CD14-positive monocyte (primary cell): ENCODE measurements at places on chromosomes 4 and X.
A peak's percentile ranks its signal among the peaks of the same experiment; 100 is the strongest.

DNA sequence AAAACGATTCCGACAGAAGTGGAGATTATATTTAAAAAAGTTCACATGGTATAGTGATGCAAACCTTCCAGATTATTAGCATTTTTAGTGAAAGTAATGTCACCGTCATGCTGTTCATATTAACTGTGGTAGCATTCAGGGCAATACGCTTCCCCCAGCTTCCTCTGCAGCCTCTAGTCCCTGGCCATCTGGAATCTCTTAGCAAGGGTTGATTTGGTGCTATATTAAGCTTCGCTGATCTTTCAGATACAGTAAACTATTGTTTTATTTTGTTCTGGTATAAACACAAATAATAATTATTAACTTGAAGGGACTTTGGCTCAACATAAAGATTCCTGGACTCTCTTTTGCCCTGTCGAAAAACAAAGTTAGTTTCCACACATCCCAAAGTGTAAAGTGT, 1080.5 kb upstream of the TENM3 start:
- no peak for DNase-seq

DNA sequence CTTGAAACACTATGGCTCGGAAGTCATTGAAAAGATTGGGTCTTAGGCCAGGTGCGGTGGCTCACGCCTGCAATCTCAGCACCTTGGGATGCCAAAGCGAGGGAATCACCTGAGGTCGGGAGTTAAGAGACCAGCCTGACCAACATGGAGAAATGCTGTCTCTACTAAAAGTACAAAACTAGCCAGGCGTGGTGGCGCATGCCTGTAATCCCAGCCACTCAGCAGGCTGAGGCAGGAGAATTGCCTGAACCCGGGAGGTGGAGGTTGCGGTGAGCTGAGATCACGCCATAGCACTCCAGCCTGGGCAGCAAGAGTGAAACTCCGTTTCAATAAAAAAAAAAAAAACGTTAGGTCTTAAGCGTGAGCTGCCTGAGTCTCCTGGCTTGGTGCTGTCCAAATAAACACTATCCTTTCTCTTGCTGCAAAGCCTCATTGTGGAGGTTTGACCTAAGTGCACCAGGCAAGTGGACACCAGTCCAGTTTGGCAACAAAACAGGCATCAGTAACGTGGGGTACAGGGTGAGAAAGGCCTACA, 185.9 kb downstream of the DHRSX start:
- DNase-seq = no peak

DNA sequence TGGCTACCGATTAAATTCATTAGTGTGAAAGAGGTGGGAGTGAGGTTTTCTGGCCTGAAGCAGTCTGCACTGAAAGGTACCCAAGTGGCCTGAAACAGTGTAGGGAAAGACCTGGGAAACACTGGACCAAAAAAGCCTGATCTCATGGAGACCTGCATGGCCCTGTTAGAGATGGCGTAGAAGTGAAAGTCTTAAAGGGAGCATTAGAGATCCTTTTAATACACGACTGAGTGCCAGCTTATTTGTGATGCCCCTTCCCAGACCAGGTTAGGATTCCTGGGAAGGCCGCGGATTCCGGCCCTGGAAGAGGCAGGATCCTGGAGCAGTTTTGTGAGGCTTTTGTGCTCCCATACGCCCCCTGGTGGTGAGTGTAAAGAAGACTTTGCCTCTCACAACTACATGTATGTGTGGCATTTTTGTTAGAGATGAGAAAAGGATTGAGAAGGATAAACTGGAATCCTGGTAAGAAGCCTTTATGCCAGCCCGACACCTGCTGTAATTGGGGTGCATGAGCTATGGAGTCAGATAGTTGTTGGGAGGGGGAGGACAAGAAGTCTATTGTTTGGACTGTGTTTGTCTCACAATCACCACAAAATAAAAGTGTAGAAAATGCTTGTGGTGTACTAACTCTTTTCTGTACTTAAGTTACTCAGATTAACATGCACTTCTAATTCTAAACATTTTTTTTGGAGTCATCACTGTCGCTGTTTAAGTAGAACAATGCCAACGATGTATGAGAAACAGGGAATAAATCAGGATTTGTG, 54.0 kb downstream of the JADE1 start:
- peak; percentile 46 for DNase-seq

- no peak for DNase-seq
Measured at GRCh38 chr4:81850701-81851100, 379.0 kb upstream of the RASGEF1B start.

DNA sequence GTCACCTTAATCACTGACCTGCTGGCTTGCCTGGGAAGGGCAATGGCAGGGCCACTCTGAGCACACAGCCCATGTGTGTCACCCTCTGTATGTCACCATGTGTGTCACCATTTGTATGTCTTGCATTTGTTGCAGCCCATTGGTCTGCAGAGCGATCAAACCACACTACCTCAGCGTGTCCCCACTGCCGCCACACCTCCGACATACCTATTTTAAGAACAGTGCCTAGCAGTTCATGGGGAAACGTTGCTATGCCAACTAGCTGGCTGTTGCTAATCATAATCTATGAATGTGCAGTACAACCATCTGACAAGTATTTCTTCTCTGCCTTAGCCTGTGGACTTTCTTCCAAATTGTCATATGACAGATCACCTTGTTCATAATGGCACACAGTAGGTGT, 8.0 kb upstream of the CRMP1 start:
- DNase-seq = no peak

DNA sequence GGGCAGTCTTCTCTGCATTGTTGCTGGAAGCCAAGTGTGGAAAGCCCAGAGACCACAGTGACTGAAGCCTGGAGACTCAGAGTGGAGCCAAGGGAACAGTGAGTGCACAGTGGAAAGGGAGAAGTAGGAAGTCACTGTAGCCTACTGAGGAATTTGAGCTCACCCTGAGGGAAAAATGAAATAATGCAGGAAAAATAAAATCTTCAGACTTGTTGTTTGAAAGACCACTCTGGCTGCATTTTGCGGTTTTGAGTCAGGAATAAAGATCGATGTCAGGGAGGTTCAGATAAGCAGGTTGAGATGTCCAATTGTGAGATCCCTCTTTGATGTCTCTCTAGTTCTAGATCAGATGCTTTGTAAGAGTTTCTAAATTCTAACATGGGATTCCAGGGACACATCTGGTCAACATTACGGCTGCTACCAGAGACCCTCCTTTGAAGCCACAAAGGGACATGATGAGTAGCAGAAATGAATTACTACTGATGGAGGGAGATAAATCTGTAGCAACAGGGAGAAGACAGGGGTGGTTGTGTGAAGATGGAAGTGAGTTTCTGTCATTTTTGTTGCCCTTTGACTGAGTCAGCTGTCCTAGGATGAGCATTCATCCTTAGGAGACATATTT, 8.4 kb downstream of the ADH4 start:
- DNase-seq = no peak

DNA sequence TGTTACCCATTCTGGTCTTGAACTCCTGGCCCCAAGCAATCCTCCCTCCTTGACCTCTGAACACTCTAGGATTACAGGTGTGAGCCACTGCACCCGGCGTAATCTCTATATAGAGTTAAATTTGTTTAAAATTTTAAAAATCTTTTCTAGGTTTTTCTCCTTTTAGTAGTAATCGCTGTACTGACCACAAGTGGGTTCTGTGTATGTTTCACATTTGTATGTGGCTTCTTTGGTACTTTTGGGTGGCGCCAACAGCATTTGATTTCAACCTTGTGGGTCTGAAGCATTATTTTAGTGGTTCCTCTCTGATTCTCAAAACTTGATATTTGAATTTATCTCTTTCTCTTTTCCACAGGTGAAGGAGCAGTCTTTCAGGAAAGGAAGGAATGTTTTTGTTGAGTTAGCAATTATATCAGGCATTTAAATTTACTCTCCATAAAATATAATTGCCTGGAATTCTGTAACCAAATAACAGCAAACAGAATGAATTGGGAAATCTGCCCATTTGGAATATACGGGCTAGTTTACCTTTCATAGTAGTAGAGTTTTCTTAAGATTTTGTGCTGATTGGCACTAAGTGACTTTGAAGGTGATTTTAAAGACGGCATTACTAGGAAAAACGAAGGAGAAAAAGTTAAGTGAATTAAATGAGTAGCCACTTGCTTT, 29.5 kb downstream of the ARHGAP10 start:
- DNase-seq = no peak

- no peak for DNase-seq
Measured at GRCh38 chr4:175560604-175561003, 251.5 kb downstream of the GPM6A start.

GRCh38 chrX:136999024-136999423, 34.8 kb downstream of the GPR101 start:
- no peak for DNase-seq

DNA sequence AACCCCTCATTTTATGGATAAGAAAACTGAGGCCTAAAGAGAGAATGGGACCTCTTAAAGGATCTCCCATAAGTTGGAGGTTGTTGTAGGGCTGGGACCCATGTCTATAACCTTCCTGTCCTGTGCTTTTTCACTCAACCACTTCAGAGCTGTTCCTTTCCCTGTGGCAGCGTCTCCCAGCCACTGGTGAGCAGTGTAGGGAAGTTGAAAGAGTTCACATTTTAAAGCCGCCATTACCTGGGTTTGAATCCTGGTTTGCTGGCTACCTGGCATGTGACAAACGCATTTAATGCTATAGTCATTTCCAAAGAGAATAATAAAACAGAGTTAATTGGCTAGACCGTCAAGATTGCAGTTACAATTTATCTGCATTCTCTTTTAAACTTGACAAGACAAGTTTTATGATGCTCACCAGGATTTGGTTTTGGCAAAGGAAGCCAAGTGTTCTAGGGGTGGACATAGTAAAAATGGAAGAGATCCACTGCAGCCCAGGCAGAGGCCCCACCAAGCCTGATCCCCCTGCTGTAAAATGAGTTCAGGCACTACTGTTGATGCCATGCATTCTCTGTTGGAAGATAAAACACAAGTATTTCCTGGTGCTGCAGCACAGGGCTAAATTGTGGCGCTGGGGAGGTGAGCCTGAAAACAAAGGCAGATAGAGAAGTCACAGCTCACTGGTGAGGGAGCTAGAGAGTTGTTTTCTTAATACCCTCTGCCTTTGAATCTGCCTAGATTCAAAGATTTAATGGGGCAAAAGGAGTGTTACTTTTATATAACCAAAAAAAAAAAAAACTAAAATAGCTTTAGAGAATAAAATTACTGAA, 218.7 kb downstream of the NWD2 start:
- no peak for DNase-seq

GRCh38 chr4:87651941-87652340, 1.9 kb downstream of the DMP1 start:
- no peak for DNase-seq

GRCh38 chrX:97446298-97446882, 562.7 kb downstream of the RPA4 start:
- no peak for DNase-seq

- no peak for DNase-seq
Measured at GRCh38 chr4:24949970-24950369, 37.1 kb upstream of the CCDC149 start.
